GM23248 (cell line): ENCODE measurements at places on chromosomes 1 and 21. TPM values are rescaled to one million over a fixed set of nuclear protein-coding genes. Genes with fewer than 3 reads are reported as not detected.

DNA sequence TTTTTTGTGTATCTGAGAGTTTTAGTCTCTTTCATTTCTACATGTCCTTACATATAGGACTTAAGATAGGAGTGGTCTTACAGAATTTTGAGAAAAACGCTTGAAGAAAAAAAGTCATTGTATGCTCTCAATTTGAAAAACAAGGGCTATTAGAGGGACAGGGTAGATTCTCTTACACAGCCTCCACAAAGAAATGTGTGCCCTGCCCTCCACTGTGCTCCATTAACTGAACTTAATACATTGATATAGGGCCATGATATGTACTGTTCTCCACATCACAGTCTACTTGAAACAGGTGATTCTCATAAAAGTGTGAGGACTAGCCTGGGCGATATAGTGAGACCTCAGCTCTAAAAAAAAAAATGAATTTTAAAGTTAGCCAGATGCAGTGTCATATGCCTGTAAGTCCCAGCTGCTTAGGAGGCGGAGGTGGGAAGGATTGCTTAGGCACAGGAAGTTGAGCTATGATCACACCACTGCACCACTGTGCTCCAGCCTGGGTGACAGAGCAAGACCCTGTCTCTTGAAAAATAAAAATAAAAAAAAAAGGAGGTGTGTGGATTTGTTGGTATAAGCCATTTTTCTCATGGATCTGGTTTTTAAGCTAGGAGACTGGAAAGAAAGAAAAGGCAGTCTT lies 77.0 kb downstream of the HMCN1 start:
- H3K27ac ChIP-seq, result no peak overlapping the region
- no peaks in the 10 kb centered on the region for H3K36me3 ChIP-seq
- DNase-seq, result no peak
- H3K4me1 ChIP-seq, result peaks cover 11% of the 10 kb centered on the region
- H3K27me3 ChIP-seq, result no peaks in the 10 kb centered on the region
- no peak overlapping the region for H3K4me3 ChIP-seq

DNA sequence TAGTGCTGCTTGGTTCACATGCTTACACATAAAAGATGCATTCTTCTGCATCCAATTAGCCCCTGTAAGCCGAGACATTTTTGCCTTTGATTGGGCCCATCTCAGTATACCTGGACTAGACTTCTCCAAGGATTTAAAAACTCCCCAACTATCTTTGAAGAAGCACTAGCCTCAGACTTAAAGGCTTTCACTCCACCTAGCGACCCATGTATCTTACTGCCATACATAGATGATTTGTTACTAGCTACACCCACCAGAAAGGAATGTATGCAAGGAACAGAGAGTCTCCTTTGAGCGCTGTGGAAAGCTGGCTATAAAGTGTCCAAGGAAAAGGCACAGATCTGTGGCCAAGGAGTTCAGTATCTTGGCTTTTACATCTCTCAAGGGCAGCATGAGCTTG lies 91.7 kb downstream of the LIPI start:
- peak; percentile 41 for DNase-seq
- H3K36me3 ChIP-seq, result no peaks in the 10 kb centered on the region
- H3K27me3 ChIP-seq, result no peaks in the 10 kb centered on the region
- H3K27ac ChIP-seq, result no peak overlapping the region
- no peaks in the 10 kb centered on the region for H3K4me1 ChIP-seq

GRCh38 chr1:41387667-41388091 lies 26.4 kb downstream of the FOXO6 start:
- H3K4me3 ChIP-seq, result no peak overlapping the region
- DNase-seq, result peak; percentile 54
- no peaks in the 10 kb centered on the region for H3K4me1 ChIP-seq
- no peaks in the 10 kb centered on the region for H3K36me3 ChIP-seq
- H3K27ac ChIP-seq, result no peak overlapping the region
- peaks cover 63% of the 10 kb centered on the region for H3K27me3 ChIP-seq

GRCh38 chr1:175314300-175314699 lies 121.7 kb upstream of the KIAA0040 start:
- H3K4me1 ChIP-seq, result no peaks in the 10 kb centered on the region
- H3K36me3 ChIP-seq, result no peaks in the 10 kb centered on the region
- no peak overlapping the region for H3K27ac ChIP-seq

GRCh38 chr1:96427616-96428015 lies 294.0 kb upstream of the PTBP2 start:
- peaks cover 16% of the 10 kb centered on the region for H3K4me1 ChIP-seq
- H3K27ac ChIP-seq, result no peak overlapping the region
- no peaks in the 10 kb centered on the region for H3K27me3 ChIP-seq
- H3K36me3 ChIP-seq, result no peaks in the 10 kb centered on the region

- no peaks in the 10 kb centered on the region for H3K27me3 ChIP-seq
- H3K4me1 ChIP-seq, result no peaks in the 10 kb centered on the region
- H3K27ac ChIP-seq, result no peak overlapping the region
- no peaks in the 10 kb centered on the region for H3K36me3 ChIP-seq
Observed at GRCh38 chr21:34046917-34047316, 26.5 kb upstream of the MRPS6 start.

DNA sequence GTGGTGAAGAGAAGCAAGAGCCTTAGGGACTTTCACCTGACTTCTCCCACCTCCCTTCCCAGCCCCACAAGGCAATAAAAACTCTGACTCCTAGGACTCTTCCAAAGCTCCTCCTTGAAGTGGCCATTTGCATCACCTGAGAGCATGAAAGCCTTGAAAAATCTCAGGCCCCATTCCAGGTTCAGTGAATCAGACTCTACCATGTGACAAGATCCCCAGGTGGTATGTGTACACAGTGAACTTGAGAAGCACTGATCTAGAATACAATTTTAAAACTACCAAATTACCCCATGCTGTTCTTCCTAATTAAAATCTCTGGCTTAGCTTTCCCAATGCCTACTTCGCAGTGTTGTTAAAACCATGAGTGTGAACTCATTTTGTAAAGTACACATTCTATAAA lies 195.1 kb upstream of the SAMSN1 start:
- no peaks in the 10 kb centered on the region for H3K4me1 ChIP-seq
- H3K36me3 ChIP-seq, result no peaks in the 10 kb centered on the region
- no peak overlapping the region for H3K27ac ChIP-seq

DNA sequence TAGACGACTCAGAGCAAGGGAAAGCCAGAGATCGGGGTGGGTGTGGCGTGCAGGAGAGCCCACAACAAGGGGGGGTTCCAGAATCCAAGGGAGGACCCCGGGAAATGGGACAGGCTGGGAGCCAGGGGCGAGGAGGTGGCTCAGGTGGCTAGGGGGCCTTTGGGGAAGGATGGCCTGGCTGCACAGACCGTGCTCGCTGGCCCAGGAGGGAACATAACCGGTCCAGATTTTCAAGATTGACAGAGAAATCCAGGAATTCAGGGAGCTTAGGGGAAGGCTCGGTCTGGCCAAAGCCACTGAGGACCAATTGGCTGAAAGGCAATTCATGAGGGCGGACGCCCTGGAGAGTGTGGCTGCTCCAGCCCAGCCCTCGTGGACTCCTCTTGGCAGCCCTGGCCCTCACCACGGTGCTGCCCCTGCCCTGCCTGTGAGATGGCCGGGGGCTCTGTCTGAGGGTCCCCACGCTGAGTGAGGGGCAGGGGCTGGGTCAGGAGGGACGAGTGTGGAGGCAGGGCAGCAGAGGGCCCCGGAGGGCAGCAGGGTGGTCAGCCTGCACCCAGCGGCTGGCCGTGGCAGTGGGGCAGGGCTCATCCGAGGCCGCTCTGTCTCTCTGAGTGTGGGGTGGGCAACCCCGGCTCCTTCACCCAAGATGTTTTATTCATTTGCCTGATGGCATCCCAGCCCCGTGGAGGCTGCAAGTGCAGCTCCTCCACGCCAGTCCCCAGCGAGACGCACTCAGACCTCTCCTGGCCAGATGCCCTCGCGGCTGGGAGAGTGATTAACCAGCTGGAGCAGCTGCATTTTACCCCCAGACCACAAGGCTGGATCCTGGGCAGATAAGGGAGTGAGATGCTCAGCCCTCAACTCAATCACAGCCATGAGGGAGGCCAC lies 5.6 kb upstream of the LRRC3 start:
- no peak overlapping the region for H3K27ac ChIP-seq
- no peaks in the 10 kb centered on the region for H3K4me1 ChIP-seq
- no peaks in the 10 kb centered on the region for H3K36me3 ChIP-seq
- peaks cover 20% of the 10 kb centered on the region for H3K27me3 ChIP-seq
- DNase-seq, result no peak

- no peak overlapping the region for H3K27ac ChIP-seq
- no peak overlapping the region for H3K4me3 ChIP-seq
- H3K27me3 ChIP-seq, result no peaks in the 10 kb centered on the region
Observed at GRCh38 chr1:117499071-117499470, 106.8 kb upstream of the TENT5C start.

- H3K36me3 ChIP-seq, result no peaks in the 10 kb centered on the region
- H3K4me3 ChIP-seq, result no peak overlapping the region
- peaks cover 61% of the 10 kb centered on the region for H3K27me3 ChIP-seq
Observed at GRCh38 chr1:207453710-207454045, 450 bp upstream of the CR2 start.

GRCh38 chr1:15073799-15074308 lies 79.7 kb upstream of the TMEM51 start:
- H3K4me3 ChIP-seq, result no peak overlapping the region
- no peaks in the 10 kb centered on the region for H3K36me3 ChIP-seq
- H3K4me1 ChIP-seq, result no peaks in the 10 kb centered on the region
- H3K27me3 ChIP-seq, result no peaks in the 10 kb centered on the region

DNA sequence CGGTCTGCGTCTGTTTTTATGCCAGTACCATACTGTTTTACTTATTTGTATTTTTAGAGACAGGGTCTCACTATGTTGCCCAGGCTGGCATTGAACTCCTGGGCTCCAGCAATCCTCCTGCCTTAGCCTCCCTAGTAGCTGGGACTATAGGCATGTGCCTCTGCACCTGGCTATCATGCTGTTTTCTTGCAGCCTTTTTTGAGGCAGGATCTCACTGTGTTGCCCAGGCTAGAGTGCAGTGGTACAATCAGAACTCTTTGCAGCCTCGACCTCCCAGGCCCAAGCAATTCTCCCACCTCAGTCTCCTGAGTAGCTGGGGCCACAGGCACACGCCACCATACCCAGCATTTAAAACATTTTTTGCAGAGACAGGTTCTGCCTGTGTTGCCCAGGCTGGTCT lies 5.3 kb upstream of the LRRC39 start:
- H3K27ac ChIP-seq, result no peak overlapping the region
- H3K4me1 ChIP-seq, result no peaks in the 10 kb centered on the region
- no peak for DNase-seq

DNA sequence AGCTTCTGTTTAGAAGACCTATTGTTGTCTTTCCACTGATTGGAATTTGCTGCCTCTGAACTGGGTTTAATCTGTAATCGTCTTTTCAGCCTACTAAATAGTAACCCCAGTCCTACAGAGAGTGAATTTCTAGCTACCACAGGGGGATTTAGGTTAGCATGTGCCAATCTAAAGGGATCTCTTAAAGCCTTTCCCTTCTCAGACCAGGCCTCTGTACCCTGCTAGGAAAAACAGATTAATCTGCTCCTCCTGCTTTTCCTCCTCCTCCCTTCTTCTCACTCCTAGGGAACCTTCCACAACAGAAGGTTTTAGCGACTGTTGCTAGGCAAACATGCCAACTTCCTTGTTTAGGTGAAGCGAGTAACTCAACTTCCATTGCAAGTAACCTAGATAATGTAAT lies 1.3 kb upstream of the RC3H1 start:
- H3K27ac ChIP-seq, result no peak overlapping the region
- H3K27me3 ChIP-seq, result no peaks in the 10 kb centered on the region
- no peak overlapping the region for H3K4me3 ChIP-seq
- H3K4me1 ChIP-seq, result peaks cover 22% of the 10 kb centered on the region

GRCh38 chr1:210731193-210731592 lies 402.5 kb downstream of the HHAT start:
- DNase-seq, result no peak
- no peak overlapping the region for H3K4me3 ChIP-seq
- H3K4me1 ChIP-seq, result no peaks in the 10 kb centered on the region
- H3K27ac ChIP-seq, result no peak overlapping the region
- H3K36me3 ChIP-seq, result no peaks in the 10 kb centered on the region

DNA sequence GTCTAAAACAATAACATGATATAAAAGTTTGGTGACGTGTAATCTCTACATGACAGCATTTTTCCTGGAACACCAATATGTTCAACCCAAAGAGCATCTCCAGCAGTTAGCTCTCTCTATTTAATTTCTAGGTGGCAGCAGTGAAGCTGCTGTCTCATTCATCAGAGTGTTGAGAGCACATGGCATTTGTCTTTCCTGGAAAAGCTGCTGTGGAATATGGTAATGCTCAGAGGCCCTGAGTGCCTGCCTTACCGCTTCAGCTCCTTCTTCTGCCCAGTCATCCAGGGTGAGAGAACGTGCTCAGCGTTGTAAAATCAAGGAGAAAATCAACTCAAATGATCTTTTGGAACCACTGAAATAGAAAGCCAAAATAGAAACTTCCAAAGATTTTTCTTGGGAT lies 640.7 kb downstream of the ADGRL2 start:
- H3K27me3 ChIP-seq, result no peaks in the 10 kb centered on the region
- no peaks in the 10 kb centered on the region for H3K36me3 ChIP-seq
- no peak for DNase-seq
- no peak overlapping the region for H3K4me3 ChIP-seq

- H3K36me3 ChIP-seq, result no peaks in the 10 kb centered on the region
- peaks cover 14% of the 10 kb centered on the region for H3K4me1 ChIP-seq
Observed at GRCh38 chr1:151854658-151855057, 1.1 kb upstream of the THEM5 start.

DNA sequence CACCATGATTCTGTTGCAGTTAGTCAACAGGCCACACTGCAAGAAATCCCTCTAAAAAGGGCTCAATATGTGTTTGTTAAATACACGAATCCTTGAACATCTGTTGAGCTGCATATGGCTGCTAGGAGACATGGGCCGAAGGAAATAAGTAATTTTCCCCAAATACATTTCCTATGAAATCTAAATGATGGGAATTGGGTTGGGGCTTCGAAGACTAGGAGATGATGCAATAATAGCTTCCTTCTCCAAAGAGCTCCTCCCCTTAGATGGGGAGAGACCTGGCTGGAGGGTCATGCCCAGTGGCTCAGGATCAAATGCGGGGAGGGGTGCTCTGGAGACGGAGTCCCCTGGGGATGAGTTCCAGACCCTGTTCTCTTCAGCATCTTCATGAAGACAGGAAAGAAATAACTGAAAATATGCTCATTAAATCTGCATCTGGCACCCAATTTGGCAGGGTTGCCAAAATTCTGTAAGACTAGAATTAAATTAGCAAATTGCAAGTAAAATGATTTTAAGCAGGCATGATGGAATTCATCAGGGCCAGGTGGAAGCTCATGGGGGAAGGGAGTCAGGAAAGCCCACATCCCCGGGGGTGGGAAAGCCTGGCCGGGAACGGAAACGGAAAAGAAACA lies 165.0 kb upstream of the EDN2 start:
- no peak for DNase-seq
- no peaks in the 10 kb centered on the region for H3K36me3 ChIP-seq
- H3K4me3 ChIP-seq, result peak overlapping the region; percentile 39
- no peaks in the 10 kb centered on the region for H3K27me3 ChIP-seq
- H3K4me1 ChIP-seq, result peaks cover 19% of the 10 kb centered on the region

GRCh38 chr1:174040387-174040786 lies 18.2 kb upstream of the RC3H1 start:
- H3K27ac ChIP-seq, result peak overlapping the region; percentile 1; the same call in 1 of the 2 replicates
- peak; percentile 94 for DNase-seq
- no peaks in the 10 kb centered on the region for H3K27me3 ChIP-seq
- no peaks in the 10 kb centered on the region for H3K36me3 ChIP-seq
- peaks cover 4% of the 10 kb centered on the region for H3K4me1 ChIP-seq

GRCh38 chr1:56284928-56285327 lies 294.4 kb downstream of the PLPP3 start:
- no peaks in the 10 kb centered on the region for H3K27me3 ChIP-seq
- H3K36me3 ChIP-seq, result no peaks in the 10 kb centered on the region
- DNase-seq, result peak; percentile 70

The TAGLN2 gene
- total RNA-seq, result 360 and 400 TPM in 2 replicates

The KRTAP12-4 gene
- total RNA-seq, result not detected in 2 replicates

The LCA5L gene
- total RNA-seq, result 1.1 TPM in 2 replicates

The CRYAA gene
- not detected in 2 replicates for total RNA-seq

The ORC1 gene
- 1.9 and 3.4 TPM in 2 replicates for total RNA-seq

The FBXO28 gene
- 28.5 and 31.8 TPM in 2 replicates for total RNA-seq

The SSX2IP gene
- total RNA-seq, result 15.3 and 15.7 TPM in 2 replicates

The CR1L gene
- total RNA-seq, result not detected in 2 replicates

The SAMD11 gene
- total RNA-seq, result 40.9 and 68.3 TPM in 2 replicates

The UMODL1 gene
- not detected in 2 replicates for total RNA-seq

The AMIGO1 gene
- 2.7 and 2.8 TPM in 2 replicates for total RNA-seq

The OR10Z1 gene
- not detected in 2 replicates for total RNA-seq
